Stimulated activated CD4-positive, alpha-beta T cell treated with anti-CD3 and anti-CD28 coated beads, Interleukin-1b, Interleukin-23, amount 100 ng/mL, for 4 hours (primary cell): ENCODE measurements at places on chromosomes 1 and 21.
A peak's percentile ranks its signal among the peaks of the same experiment; 100 is the strongest.

- no peak for DNase-seq
These were observed 15.7 kb upstream of the FGR start for GRCh38 chr1:27650539-27651175.

DNA sequence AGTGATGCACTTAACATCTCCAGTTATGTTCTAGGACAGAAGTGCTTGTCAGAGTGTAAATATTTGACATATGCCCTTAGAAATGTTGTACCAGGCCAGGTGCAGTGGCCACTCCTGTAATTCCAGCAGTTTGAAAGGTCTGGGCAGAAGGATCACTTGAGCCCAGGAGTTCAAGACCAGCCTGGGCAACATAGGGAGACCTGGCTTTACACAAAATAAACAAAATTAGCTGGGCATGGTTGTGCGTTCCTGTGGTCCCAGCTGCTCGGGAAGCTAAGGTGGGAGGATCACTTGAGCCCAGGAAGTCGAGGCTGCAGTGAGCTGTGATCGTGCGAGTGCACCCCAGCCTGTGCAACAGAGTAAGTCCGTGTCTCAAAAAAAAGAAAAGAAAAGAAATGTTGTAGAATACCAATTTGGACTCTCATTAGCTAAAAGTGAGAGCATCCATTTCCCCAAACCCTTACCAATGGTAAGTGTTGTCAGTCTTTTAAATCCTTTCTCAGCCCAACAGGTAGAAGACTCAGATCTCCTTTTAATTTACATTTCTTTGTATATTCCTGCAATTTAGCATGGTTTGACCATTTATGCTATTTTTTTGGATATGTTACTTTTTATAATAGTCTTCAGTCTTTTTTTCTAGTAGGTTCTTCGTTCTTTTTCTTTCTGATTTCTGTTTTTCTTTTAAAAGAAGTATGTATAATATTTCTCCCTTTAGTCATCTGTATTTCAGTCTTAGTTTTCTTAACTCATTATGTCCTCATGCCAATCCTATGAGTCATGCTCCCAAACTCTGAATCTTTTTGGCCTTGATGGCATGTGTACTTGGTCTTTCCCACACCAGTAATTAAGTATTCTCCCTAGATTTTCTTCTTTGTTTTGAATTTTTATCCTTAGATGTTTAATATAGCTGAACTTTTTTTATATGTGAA, 74.4 kb downstream of the CAMTA1 start:
- no peak for DNase-seq

- DNase-seq, result no peak
These were observed 43.5 kb downstream of the RRAGC start for GRCh38 chr1:38815903-38816627.

- no peak for DNase-seq
These were observed 16.3 kb downstream of the TGFB2 start for GRCh38 chr1:218361298-218362065.

- DNase-seq, result peak; percentile 67
These were observed at the start of gene BTBD19 for GRCh38 chr1:44808063-44808937. BTBD19 (plus strand) TSS chr1:44808523; CDS start chr1:44808821, 298 bp downstream.

GRCh38 chr1:217435204-217435603, 195.7 kb downstream of the GPATCH2 start:
- no peak for DNase-seq

GRCh38 chr21:42685036-42685435, 31.6 kb downstream of the PDE9A start:
- DNase-seq, result no peak

DNA sequence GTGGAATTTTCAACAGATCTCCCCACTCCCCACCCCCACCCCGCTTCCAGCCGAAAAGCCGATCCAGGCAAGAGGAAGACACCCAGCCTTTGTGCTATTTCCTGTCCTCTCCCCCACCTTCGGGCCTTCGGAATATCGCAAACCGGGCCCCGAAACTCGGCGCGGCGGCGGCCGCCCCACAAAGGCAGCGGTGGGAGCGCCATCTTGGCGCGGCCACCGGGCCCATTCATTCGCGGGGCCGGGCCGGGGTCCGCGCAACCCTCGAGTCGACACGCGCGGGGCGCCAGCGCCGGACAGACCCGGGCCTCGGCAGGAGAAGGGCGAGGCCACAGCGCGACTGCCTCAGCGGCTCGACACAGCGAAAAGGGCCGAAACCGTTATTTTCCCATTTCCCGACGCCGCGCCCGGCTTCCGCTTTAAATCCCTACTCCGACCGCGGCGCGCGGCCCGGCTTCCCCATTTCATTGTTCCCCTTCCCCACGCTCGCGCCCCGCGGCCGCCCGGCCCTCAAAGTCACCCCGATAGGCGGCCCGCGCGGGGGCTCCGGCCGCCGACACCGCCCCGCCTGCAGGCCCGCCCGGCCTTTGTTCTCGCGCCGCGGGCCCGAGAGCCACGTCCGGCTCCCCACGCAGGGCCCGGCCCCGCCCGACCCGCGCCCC, 911 bp downstream of the GNB1 start:
- DNase-seq, result peak; percentile 12

DNA sequence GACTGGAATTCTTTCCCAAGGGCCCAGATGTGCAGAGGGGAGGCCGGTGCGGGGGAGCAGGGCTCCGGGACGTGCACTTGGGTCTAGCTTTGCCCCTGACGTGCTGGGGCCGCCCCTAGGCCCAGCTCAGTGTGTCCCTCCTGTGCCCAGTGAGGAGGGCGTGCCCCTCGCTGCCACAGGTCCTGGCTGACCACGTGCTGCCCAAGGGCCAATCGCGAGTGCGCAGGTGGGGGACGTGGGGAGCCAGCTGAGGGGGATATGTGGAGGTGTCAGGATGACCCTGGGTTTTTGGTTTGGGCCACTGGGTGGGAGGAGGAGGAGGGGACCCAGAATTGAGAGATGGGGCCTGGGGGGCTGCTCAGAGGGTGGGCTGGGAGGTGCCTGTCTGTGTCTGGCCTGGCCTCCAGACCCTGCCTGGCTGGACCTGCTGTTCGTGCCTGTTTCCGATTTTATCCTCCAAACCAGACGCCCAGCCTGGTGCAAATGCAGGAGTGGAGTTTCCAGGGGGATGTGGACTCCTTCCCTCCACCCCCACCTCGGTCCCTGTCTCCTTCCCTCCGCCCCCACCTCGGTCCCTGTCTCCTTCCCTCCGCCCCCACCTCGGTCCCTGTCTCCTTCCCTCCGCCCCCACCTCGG, 6.1 kb upstream of the RNF223 start:
- DNase-seq, result no peak

DNA sequence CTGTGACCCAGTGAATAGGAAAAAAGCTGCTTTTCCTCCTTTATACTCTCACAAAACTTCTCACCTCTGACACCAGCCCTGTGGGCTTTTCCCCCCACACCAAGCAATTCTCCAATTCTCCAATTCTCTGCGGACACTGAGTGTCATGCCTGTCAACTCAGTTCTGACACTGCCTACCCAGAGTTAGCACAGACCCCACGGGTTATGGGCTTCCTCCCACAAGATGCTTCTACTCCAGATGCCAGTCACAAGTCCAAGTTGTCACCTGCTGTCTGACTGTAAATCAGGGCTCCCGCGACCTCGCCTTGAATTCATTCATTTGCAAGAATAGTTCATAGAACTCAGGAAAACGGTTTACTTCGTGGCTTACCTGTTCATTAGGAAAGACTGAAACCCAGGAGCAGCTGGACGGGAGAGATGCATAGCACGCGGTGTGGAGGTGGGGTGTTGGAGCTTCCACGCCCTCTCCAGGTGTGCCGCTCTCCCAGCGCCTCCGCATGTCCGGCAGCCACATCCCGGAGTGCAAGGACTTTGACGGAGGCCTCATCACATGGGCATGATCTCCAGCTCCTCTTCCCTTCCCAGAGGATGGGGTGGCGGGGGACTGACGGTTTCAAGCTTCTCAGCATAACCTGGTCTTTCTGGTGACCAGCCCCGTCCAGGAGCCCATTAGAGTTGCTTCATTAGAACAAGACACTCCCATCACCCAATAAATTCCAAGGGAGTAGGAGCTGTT, 154.7 kb downstream of the PGBD5 start:
- no peak for DNase-seq

DNA sequence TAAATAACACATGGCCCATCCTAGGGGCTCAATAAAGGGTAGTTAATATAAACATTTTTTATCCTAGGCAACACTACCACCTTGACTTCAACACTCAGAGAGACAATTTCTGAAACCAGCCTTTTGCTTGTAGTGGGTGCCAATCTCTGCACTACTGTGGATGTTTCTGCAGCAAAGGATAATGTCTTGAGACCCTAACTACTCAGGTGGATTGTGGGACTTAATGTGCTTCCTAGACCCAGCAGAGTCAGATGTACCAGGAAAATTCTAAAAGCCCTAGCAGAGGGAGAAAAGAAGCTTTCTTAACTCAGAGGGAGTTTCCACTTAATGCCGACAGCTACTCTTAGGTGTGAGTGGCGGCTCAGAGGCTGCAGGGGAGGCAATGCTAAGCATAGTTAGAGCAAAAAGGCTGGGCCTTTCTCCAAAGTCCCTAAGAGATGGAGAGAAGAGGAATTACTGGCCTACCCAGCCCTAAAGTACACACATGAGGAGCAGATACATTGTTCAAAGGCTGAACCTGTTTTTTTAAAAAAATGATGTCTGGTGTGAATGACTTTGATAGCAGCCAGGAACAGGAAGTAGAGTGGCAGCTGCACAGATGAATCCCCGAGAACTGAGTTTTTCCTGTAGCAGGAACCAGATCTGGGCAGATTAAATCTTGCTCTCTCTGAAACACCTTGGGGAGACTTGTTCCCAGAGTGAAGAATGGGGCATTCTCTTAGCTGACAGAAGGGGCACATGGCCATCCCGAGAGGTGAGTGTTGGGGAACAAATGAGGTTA, 33.5 kb upstream of the ABCD3 start:
- no peak for DNase-seq

DNA sequence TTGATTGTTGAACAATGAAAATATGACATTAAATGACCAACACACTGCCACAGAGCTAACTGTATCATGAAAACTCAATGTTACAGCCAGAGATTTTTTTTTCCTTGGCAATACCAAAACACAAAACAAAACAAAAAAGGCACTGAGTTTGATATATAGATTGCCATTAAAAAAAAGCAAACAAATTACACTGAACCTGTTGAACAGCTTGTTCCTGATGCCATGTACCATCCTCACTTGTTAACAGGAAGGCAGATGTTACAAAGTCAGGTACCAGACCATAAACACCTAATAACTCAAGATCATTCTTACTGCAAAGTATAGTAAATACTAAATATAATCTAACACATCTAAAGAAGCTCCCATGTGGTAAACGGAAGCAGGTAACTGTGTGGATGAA, 75.2 kb downstream of the ZNF644 start:
- no peak for DNase-seq

- DNase-seq, result peak; percentile 62
These were observed 25.0 kb downstream of the SZT2 start for GRCh38 chr1:43414634-43415223.

DNA sequence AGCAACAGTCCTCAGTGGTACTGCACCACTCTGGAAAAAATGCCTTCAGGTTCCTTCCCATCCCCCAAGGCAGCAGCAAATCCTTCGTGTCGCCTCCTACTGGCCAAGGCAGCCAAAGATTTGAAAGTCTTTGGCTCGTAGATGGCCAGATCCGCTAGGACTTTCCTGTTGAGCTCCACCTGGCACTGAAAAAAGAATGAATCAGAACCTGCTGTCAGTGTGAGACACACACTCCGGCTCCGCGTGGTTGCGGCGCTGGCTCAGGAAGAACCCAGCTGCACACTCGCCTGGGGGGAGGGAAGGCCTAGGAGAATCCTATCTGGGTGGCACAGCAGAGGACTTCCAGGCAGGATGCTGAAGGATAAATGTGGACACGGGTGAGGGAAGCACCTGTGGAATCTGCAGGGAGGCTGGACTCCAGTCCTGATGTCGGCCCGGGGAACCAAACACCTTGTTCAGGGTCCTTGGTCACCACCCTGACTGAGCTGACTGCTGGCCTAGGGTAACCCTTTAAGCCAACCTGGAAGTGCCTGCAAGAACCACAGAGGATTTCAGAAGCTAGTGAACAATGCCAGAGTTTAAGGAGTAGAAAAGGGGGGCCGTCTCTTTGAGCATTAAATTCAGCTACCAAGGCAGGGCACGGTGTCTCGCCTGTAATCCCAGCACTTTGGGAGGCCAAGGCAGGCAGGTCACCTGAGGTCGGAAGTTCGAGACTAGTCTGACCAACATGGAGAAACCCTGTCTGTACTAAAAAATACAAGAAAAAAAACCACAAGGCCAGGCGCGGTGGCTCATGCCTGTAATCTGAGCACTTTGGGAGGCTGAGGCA, 3.2 kb upstream of the CCNL2 start:
- DNase-seq, result peak; percentile 23

DNA sequence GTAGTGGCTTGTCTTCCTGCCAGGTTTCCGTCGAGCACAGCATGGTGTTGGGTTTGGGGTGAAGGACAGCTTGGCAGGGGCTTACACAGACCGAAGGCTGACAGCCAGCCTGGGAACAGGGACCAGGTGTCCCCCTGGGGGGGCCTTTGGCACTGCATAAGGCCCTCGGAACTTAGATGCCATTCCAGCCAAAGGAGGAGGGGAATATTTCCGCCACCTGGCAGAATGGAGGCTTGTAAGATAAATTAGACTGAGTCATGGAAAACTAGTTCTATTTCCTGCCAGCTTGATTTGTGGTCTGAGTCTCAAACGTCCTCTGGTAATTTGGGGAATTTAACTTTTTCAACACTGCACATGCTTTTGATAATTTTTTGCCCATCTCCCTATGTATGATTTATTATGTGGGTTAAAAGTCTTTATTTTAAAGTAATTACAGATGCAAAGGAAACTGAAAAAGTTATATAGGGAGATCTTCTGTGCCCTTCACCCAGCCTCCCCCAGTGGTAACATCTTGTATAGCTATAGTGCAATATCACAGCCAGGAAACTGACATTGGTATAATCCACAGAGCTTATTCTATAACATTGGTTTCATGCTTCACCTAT, 11.5 kb upstream of the TMEM51 start:
- DNase-seq, result no peak

GRCh38 chr1:52192436-52192835, 50.5 kb downstream of the ZFYVE9 start:
- no peak for DNase-seq

DNA sequence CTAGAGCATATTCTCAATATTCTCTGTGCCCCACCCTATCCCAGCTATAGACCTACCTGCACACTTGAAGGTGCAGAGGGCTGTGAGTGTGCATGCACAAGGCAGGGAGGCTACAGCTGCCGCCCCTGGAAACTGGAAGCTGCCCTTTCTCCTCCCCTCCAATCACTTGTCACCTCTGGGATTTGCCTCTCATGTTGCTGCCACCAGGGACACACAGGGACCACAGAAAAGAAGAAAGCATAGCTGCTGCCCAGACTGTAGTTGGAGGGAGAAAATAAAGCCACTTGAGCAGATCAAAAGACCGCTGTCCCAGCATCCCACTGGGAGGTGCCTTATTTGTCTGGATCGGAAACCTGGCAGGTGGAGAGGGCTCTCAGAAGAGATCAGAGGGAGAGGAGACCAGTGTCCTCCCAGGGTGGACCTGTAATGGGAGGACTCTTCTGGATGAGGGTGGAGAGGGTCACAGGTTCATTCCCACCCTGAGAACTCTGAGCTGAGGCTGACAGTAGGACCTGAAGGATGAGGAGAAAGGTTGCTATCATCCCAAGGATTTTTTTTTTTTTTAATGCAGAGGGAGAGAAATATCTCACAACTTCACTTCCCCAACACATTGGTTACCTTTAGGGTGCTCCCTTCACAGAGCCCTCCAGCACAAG, 7.6 kb upstream of the INPP5B start:
- DNase-seq, result no peak
